ENCODE measurements at places on chromosomes 2 and 18.
A peak's percentile ranks its signal among the peaks of the same experiment; 100 is the strongest.

- DNase-seq: no peak
These were observed 39.0 kb downstream of the ANXA4 start for GRCh38 chr2:69780921-69781320.

GRCh38 chr18:11747731-11748130 is 58.7 kb downstream of the GNAL start:
- DNase-seq: no peak

GRCh38 chr2:200944467-200945394 is 18.7 kb downstream of the ORC2 start:
- DNase-seq: no peak

DNA sequence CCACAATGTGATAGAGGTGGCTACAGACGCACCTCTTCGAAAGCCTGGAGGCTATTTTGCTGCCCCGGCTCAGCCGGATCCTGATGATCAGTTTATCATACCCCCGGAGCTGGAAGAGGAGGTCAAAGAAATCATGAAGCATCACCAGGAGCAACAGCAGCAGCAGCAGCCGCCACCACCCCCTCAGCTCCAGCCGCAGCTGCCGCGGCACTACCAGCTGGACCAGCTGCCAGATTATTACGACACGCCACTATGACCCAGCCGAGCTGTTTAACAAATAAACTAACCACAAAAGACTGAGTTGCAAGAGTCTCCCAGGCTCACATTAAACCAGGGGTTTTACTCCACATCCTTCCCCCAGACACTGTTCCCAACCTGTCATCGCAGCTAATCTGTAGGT is 263.8 kb downstream of the PHLPP1 start:
- peak; percentile 81 for DNase-seq

- DNase-seq: peak; percentile 86
These were observed 125.6 kb downstream of the PLB1 start for GRCh38 chr2:28621172-28622100.

DNA sequence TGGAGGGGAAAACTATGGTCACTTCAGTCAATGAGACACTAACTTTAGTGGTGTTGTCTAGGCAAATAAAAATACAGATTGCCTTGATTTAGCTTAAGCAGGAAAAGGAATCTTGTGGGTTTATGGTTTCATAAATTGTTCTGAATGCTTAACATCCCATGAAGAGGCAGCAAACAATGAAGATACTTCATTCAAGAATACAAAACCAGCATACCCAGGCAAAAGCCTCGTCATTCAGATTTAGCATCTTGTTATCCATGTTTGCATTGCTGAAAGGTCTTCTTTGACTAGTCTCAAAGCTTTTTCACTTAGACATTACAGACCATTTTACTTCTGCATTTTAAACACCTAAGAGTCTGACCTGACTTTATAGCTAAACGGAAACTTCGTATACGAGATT is 272.7 kb upstream of the FSHR start:
- DNase-seq: no peak

DNA sequence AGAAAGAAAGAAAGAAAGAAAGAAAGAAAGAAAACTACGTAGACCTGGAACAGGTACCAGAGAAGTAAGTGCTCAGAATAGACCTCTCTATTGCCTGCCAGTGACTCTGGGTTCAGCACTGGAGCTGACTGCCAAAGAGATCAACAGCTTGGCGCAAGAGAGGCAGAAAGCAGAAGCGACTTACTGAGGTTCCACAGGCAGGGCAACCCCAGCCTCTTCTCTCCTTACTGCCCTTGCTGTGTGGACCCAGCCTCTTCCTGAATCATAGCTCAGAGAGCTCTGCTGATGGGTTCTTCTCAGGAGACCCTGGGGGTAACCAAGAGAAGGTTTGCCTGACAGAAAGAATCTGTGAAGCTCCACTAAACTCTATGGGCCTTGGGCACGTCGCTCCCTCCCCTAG is 7.1 kb downstream of the CAPN13 start:
- DNase-seq: no peak

GRCh38 chr2:33505966-33506365 is 29.5 kb downstream of the RASGRP3 start:
- DNase-seq: no peak

DNA sequence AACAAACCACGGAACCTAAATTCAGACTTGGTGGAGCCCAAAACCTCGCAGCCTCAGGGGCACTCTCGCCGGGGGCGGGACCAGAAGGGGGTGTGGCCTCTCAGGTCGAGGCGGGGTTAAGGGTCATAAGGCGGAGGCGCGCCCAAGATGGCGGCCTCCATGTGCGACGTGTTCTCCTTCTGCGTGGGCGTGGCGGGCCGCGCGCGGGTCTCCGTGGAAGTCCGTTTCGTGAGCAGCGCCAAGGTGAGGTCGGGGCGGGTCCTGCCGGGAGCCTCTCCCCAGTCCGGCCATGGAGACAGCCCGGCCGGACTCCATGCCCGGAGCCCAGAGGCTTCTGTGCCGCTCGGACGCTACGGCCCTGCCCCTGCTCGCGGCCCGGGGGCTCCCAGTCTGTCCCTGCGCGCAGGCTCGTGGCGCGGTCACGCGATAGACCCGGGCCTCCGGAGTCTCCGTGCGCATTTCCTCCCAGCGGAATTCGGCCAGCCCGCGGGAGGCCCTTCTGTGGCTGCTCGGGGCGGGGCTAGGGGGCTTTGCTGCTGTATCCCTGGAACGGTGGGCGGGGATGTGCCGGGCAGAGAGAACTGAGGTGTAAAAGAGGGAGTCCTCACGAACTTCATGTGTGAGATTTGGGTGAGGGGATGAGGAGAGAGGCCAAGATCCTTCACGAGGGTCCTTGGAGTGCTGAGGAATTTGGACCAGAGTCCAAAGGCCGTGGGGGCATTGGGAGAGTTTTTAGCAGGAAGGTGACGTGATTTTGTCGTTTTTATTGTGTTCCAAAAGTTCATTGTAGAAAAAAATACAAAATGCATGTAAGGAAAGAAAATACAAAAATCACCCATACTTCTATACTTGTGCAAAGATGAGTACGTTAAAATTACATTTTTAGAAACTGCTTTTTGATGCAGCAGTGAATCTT is at the start of gene SMYD5:
Gene SMYD5 (plus strand): TSS at position 126 of the 916 bp plus-strand sequence. CDS start 22 bp downstream, at position 148.
- peak; percentile 85 for DNase-seq

DNA sequence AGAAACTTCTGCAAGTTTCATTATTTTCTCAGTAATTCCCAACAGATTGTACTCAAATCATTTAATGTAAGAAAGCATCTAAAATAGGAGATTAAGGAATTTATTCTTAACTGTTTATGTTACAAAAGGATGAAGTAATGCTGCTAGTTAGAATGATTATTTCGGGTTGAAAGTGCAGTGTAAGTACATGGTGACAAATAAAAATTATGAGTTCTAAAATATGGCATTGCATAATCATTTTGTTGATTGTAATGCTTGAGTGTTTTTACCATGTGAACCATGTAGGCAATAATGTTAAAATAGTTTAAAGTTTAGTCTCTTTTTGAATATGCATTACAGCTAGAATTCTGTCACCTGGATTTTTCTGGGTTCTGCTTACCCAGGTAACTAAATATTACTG is 149.0 kb upstream of the SP5 start:
- DNase-seq: no peak

GRCh38 chr2:159907909-159908308 is 109.9 kb upstream of the CD302 start:
- DNase-seq: no peak

DNA sequence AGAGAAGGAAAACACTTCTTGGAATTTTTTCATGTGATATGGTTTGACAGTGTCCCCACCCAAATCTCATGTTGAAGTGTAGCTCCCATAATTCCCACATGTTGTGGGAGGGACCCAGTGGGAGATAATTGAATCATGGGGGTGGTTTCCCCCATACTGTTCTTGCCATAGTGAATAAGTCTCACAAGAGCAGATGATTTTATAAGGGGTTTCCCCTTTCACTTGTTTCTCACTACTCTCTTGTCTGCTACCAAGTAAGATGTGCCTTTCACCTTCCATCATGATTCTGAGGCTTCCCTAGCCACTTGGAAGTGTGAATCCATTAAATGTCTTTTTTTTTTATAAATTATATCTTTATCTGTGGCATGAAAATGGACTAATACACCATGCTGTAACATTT is 250.7 kb downstream of the LPIN1 start:
- DNase-seq: no peak

- DNase-seq: no peak
These were observed 21.6 kb upstream of the ZNF521 start for GRCh38 chr18:25373432-25374179.

GRCh38 chr2:233668605-233669260 is 3.0 kb upstream of the UGT1A9 start:
- no peak for DNase-seq

DNA sequence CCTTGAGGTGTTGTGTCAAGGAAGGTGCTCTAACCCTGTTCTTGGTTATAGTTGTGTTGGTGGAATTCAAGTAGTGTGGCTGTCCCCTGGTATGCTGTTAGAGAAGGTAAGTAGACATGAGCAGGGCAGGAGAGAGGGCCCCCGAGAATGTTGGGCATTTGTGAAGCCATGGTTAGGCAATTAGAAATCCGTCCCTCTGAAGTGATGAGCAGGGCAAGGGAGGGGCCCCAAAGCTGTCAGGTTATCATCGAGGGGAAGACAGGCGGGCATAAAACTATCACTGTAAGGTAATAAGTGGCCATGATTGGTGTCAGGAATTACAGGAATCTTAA is 5.2 kb downstream of the XRCC5 start:
- DNase-seq: no peak

- no peak for DNase-seq
These were observed 204.8 kb downstream of the HDAC4 start for GRCh38 chr2:239195992-239196391.

GRCh38 chr2:42464631-42465030 is 29.2 kb downstream of the KCNG3 start:
- no peak for DNase-seq

GRCh38 chr2:220277445-220277975 is 650.1 kb downstream of the SLC4A3 start:
- DNase-seq: no peak

DNA sequence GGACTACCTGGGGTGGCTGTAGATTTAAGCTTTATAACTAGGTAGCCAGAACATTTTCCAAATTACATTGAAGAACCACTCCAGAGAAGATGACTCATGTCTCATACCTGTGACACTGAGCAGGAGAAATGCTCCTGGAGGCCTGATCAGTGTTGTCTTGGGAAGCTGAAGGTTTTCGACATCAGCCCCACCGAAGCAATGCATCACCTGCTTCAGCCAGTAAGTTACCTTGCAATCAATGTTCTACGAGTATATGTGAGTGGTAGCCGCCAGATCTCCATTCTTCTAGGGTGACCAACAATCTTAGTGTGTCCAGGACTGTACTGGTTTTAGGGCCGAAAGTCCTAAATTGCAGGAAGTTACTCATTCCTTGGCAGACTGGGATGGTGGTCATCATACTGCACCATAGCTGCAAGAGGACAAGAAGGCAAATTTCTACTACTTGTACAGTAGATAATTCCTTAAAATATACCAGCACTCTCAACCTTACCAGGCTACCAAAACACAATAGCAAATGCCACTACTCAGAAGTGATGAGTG is 109.3 kb upstream of the LINC00305 start:
- no peak for DNase-seq

GRCh38 chr2:179511105-179511789 is 246.6 kb upstream of the SESTD1 start:
- DNase-seq: no peak

DNA sequence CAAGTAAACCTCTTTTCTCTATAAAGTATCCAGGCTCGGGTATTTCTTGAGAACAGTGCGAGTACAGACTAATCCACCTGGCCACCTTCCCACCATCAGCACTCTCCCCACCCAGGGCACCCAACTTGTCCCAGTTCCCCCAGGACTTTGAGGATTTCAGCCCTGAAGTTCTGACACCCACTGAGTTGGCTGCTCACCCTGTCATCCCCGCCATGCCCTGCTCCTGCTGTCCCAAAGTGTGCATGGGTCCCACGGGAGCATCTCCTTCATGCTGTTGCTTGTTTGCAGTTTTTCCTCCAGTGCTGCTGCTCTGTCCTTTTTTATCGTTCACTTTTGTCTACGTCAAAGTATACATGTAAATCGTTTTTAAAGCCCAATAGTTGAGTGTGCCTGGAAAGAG is 273.9 kb downstream of the PHLPP1 start:
- DNase-seq: no peak

Measured in dorsolateral prefrontal cortex (tissue), 122 donors.